ENCODE measurements at places on chromosomes 6 and 20.

DNA sequence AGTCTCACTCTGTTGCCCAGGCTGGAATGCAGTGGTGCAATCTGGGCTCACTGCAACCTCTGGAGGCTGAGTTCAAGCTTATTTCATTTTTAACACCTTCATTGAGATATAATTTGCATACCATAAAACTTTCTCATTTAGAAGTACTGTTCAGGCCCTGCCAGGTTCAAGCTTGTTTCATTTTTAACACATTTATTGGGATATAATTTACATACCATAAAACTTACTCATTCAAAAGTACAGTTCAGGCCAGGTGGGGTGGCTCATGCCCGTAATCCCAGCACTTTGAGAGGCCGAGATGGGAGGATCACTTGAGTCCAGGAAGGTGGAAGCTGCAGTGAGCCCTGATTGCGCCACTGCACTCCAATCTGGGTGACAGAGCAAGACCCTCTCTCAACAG is 5.5 kb downstream of the OR2B6 start:
- DNase-seq, result no peak

- no peak for DNase-seq
These were observed 10.4 kb downstream of the MOCS1 start for GRCh38 chr6:39923861-39924260.

DNA sequence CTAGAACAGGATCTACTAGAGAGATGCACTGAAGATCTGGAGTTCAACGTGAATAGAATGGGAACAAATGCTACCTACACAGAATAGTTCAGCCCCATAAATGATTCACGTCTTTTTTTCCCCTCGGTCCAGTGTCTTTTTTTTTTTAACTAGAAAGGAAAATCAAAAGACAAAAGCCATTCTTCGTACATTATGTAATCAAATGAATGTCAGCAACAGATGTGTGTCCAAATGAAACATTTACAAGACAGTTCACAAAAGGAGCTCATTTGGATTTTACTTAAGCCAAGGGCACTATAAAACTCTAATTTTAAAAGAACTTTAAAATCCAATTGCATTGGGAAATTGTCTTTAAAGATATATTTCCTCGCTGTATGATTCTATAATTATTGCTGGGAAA is 42.4 kb downstream of the FAM184A start:
- no peak for DNase-seq

DNA sequence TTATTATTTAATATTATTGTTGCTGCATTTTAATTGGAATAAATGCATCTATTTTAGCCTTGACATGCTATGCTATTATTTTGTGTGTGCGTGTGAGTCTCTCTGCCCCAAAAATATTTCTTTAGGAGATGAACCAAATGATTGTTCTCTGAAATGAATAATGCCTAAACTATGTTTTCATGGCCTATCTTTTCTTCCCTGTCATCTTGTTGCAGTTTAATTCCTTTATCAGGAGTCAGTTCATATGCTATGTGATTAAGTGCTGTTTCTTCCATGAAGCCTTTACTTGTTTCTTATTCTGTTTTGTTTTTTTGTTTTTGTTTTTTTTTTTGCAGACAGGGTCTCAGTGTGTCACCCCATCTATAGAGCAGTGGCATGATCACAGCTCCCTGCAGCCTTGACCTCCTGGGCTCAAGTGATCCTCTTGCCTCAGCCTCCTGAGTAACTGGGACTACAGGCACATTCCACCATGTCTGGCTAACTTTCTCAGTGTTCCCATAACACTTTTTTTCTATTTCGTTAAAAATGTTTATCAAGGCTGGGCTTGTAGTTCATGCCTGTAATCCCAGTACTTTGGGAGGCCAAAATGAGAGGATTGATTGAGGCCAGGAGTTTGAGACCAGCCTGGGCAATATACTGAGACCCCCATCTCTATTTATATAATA is 25.7 kb downstream of the TPX2 start:
- no peak for DNase-seq

- no peak for DNase-seq
These were observed 50.8 kb downstream of the PREX1 start for GRCh38 chr20:48777005-48777404.

DNA sequence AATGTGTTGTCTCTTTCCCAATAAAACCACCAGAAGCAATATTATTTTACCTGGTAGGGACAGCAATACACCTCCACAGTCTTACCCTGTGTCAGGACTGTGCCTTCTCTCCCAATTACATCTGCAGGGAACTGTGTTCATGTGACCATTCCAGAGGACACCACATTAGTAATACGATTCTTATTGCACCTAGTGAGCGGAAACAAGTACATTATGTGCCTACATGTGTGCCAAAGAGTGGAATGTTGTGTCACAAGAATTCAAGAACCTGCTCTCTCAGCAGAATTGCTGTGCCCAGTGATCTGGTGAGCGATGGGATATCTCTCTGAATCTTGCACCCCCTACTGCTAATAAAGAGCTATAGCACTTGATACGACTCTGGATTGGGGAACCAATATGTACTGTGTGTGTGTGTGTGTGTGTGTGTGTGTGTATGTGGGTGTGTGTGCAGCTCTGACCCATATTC is 57.4 kb upstream of the FOXC1 start:
- DNase-seq, result no peak

- DNase-seq, result no peak
These were observed 35.6 kb downstream of the SLC52A3 start for GRCh38 chr20:732727-733126.

DNA sequence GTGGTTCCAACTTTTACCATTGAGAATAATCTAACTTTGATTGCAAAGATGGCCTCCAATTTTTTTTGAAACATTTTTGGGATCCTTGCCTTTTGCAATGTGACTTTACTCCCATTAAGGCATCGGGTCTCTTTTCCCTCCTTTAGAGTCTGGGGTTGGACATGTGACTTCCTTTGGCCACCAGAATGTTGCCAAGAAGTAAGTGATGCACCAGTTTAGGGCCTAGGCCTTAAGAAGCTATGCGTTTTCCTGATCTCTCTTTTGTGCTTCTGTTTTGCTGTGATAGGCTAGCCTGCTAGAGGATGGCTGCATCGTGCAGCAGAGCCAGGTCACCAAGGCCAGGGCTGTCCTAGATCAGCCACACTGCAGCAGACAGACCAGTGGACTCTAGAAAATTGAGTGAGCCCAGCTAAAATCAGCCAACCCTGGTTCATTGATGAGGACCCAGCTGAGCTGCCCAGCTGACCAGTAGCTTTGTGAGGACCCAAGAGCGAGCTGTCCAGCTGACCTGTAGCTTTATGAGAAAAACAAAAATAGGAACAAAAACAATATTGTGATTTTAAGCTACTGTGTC is 594.0 kb upstream of the JAG1 start:
- DNase-seq, result no peak

All from D721Med (cell line).